ENCODE measurements at places on chromosomes 1 and 21. TPM values are rescaled to one million over a fixed set of nuclear protein-coding genes. Genes with fewer than 3 reads are reported as not detected.

The RIPK4 gene
- total RNA-seq: 8.3 TPM

GRCh38 chr1:8910914-8911313 is 32.4 kb upstream of the ENO1 start:
- DNase-seq: no peak

DNA sequence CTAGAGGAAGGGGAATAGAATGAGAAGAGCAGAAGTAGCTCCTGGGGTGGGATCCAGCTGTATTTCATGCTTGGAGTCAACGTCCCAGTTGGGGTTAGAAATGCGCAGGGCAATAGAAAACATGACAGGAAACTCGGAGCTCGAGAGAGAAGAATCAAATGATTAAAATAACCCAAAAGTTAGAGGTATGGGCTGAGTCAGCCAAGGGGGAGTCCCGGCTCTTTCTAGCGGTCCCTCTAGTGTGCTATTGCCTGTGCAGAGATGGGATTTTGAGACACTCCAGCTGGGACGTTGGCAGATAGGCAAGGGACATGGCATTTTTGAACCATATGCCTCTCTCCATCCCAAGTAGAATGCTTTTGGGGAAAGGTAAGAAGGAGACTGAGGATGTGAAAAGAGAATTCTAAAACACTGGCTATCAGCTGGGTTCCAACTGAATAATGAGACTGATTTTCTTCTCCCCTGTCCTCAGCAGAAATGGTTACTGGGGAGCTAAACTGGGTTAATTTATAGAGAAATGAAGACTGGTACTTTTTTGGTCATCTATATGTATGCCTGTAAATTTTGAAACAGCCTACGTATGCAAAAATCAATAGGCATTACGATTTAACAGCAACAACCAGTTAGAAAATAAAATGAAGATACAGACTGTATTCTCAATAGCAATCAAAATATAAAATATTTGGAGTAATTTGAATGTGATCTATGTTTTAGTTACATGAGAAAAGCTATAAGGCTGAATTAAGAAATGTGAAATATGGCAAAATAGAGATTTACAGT is 7.0 kb upstream of the VPS26C start:
- no peak for DNase-seq

The MAGI3 gene
- total RNA-seq: 27.4 TPM

DNA sequence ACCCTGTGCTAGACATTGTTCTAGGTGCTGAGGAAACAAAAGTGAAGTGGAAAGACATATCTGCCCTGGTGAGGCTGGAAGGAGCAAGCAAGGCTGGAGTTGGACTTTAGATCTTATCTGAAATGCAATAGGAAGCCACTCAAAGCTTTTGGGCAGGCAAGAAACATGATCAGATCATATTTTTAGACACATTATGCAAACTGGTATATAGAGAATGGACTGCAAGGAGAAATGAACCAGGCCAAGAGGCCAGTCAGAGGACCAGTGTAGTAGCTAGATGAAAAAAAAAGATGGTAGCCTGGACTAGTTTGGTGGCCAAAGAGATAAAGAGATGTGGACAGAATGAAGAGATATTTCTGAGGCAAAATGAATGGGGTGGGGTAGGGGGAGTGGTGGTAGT is 46.3 kb downstream of the CCN1 start:
- DNase-seq: no peak

- DNase-seq: no peak
These were observed 73.6 kb downstream of the TPR start for GRCh38 chr1:186301448-186301847.

DNA sequence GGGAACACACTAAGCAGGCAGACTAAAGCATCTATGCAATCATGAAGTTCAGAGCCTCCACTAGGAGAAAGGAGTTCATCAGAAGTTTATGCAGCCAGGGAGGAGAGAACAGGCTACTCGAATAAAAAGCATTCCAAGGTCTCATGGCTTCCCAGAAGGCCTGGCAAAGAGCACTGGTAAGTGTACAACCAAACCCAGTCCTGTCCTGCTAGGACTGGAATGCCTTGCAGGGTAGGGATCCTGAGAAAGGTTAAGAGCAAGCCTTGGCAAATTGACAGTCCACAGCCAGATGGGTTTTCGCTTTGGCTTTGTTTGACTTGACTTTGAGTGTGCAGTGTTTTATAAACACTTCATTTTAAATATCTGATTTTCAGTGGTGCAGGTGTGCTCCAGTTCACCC is 133.6 kb upstream of the ATP1B1 start:
- DNase-seq: no peak

DNA sequence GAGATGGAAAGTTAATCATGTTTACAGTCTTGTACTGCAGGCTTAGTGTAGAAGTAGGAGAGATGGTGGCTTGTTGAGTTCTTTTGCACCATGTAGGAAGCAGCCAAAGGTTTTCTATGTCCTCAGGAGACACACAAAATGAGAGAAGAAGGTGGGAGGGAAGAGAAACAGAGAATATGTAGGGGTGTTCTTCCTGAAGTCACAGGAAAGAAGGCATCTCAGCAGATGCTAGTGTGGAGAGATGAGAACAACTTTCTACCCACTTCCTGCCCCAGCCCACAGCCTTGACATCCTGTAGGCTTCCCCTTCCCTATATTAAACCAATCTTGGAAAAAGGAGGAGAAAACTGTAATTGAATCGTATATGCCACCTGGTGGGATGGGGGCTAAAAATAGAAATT is 217.0 kb downstream of the S1PR1 start:
- DNase-seq: no peak

The DNAJC6 gene
- total RNA-seq: 33.9 TPM

- DNase-seq: no peak
These were observed 163.9 kb downstream of the SLC45A1 start for GRCh38 chr1:8481650-8482380.

All from endodermal cell (in vitro differentiated cells).